ENCODE measurements at places on chromosomes 5 and 9.

DNA sequence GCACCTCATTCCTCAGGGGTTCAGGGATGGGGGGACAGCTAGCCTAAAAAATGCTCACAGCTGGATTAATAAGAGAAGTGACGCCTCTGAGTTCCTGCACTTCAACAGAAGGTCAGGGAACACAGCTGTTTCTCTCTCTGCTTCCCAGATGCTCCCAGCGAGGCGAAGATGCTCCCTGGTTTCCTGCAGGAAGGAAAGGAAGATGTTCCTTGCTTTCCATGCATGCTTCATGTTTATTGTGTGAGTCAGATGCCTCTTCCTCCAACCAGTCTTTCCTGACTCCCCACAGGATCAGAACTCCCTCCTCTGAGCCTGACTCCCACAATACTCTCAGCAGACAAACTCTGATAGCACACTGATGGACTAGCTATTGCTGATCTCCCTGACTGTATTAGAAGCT, 71.9 kb downstream of the MFAP3 start:
- peak; percentile 42 for DNase-seq

DNA sequence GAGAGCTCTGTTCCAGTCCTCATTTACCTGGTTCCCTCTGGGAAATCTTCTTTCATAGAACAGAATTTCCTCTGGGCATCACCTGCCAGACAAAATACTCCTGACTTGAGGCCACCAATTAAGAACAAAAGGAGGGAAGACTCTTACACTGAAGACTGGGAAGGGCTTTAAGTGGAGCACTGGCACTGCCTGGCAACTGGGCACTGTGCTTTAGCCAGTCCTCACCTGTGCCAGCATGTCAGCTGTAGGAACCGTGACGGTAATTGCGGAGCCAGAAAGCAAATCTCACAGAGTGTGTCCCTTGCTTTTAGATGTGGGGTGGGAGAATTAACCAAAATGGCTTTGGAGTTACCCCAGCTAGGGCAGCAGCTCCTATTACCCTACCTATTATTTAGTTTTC, 40.6 kb downstream of the FAM219A start:
- DNase-seq, result no peak

GRCh38 chr9:108180541-108180940, 675.2 kb downstream of the ACTL7B start:
- DNase-seq, result peak; percentile 29

DNA sequence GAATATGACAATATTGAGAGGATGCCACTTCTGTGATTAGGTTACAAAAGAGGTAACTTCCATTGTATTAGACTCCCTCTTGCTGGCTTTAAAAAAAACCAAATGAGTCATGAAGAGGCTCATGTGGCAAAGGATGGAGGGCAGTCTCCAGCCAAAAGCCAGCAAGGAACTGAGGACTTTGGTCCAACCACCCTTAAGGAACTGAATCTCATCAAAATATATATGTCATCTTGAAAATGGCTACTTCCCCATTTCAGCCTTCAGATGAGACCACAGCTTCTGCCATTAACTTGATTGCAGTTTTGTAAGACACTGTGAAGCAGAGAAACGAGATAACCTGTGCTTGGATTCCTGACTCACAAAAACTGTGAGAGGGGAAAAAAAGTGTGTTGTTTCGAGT, 15.5 kb upstream of the TRIM32 start:
- DNase-seq, result no peak

DNA sequence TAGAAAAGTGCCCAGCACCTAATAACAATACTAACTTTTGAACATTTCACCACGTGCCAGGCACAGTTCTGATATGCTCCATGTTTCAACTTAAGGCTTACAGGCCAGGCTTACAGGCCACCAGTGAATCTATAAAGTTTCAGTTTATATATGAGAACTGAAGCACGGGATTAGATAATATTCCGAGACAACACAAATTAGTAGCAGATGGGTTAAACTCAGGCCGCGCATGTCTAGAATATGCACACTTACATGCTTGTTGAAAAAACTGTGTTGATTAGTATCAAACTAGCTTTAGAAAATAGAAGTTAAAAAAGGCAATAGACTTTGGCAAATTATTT, 587.9 kb downstream of the MTRR start:
- DNase-seq, result peak; percentile 57

DNA sequence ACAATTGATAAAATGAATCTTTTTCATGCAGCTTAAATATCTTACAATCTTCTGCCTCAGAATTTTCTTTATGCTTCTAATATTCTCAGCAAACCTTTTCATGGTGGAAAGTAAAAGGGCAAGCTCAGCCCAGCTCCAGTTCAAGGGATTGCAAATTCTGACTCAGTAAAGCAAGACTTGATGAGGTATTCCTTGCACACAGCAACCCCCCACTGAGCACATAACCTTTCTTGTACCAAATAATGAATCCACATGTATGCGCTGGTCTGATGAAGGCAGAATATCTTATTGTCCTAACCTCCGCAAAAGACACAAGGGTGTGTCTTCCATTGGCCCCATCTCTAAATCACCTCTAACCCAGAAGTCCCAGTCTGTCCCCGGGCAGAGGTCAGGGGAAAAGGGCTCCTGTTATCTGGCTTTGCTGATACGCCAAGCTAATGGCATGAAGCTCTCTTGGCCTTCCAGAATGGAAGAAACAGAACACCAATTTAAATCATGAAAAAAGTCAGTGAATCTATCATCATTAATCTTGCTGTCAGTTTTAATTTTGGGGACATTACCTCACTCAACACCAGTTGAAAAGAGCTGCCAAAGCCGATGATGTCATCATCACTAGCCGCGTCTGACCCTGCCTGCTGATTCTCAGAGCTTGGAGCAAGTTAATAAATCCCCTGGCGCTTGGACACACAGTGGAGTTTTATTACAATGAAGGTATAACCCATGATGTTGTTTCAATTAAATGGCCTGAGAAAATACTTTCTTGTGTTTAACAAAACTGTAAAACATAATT, 592.5 kb upstream of the CLINT1 start:
- peak; percentile 82 for DNase-seq

- peak; percentile 83 for DNase-seq
Observed at GRCh38 chr5:123776761-123777160, 264.8 kb downstream of the CSNK1G3 start.

DNA sequence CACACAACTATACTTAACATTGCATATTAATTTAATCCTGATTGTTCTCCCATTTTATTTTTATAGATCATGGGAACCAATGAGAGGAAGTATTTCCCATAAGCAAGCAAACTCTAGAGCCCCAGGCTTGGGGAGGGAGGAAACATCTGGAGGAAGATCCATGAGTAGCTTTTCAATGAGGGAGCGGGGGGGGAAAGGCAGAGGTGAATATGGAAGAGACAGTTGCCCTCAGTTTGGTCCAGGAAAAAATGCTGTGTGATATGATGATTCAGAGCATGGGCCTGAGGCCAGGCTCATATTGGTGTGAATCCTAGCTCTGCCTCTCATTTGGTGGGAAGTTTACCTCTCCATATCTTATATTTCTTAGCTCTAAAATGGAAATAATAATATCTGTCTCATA, 42.2 kb upstream of the ALDOB start:
- peak; percentile 51 for DNase-seq

DNA sequence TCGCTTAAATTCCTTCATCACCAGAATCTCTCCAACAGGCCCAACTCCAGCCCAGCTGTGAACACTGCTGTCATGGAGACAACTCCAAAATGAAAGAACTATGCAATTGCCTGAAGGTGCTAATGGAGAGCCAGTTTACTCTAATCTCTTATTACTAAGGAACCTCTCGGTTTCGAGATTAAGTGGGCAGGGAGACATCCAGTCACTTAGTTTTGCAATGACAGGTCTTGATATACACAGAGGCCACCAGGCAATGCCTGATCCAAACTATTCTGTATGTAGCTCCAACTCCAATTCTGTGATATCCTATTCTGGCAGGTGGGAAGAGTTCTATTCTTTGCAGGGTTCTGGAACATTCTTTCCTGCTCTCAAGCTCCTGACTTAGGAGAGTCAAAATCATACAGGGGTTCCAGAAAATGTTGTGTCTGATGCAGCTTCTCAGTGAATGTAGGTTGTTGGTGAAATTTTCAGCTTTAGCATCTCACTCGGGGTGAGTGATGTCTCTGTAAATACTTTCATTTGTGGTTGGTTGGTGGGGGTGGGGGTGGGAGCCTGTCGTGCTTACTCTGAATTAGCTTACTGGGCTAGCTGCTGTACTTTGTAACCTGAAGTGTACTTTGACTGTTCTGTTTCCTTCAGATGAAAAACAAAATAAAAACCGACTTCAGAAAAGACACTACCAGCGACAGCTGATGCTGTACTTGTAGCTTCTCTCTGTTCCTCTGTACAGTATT, 170.9 kb downstream of the PALM2AKAP2 start:
- no peak for DNase-seq

GRCh38 chr9:137970686-137971476, 93.3 kb downstream of the CACNA1B start:
- DNase-seq, result no peak

GRCh38 chr5:169753795-169754194, 116.7 kb downstream of the DOCK2 start:
- peak; percentile 75 for DNase-seq

DNA sequence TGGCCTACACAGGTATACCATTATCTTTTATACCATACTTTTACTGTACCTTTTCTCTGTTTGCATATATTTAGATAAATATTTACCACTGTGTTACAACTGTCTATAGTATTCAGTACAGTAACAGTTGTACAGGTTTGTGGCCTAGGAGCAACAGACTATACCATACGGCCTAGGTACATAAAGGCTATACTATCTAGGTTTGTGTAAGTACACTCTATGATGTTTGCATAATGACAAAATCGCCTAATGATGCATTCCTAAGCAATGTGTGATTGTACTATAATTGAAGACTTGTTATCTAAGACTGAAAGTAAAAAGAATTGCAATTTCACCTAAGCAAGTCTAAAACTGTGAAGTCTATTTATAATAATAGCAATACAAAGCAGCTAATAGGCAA, 3.9 kb downstream of the C9orf72 start:
- DNase-seq, result no peak

DNA sequence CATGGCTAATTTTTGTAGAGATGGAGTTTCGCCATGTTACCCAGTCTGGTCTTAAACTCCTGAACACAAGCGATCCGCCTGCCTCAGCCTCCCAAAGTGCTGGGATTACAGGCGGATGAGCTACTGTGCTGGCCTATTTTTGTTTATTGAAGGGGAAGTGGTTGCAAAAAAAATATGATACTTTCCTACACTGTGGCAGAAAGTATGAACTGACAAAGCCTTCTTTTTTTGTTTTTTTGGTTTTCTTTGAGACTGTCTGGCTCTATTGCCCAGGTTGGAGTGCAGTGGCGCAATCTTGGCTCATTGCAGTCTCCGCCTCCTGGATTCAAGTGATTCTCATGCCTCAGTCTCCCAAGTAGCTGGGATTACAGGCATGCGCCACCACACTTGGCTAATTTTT, 50.9 kb downstream of the OSTF1 start:
- DNase-seq, result no peak

GRCh38 chr9:123965801-123966686, 36.1 kb upstream of the DENND1A start:
- no peak for DNase-seq

DNA sequence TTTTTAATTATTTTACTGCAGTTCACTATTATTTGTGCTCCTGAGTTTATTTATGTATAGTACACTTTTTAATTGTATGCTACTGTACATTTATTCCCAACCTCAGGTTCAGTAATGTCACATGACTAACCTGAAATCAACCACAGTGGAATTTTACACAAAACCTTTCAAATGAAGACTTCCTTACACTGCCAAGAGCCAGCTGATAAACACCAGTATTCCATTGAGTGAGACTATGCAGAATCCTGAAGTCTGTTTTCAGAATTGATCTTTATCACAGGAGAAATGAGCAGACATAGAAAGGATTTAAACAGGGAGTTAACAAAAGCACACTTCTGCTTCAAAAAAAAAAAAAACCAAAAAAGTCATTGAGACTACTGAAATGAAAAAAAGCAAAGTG, 219.5 kb downstream of the PRR16 start:
- no peak for DNase-seq

Measured in fibroblast of skin of scalp (primary cell).